ENCODE measurements at places on chromosomes 13 and 19.
A peak's percentile ranks its signal among the peaks of the same experiment; 100 is the strongest.

GRCh38 chr13:46154136-46154801 lies 27.7 kb downstream of the LCP1 start:
- peak; percentile 23 for DNase-seq

GRCh38 chr19:1379961-1380489 lies 3.7 kb upstream of the NDUFS7 start:
- no peak for DNase-seq

DNA sequence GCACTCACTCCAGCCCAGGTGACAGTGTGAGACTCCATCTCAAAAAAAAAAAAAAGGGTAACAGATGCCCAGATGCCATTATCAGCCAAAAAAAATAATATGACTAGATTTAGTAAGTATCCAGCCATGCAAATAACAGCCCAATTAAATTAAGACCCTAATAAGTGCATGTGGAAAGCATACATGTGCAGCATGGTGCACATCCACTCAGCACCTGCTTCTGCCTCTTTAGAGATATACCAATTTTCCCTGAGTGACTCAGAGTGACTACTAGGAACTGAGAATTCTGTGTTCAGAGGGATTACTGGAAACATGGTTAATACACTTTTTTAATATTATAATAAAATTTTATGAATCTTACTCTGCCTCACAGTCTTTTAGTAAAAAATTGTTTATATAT lies 29.8 kb upstream of the ZNF675 start:
- DNase-seq, result no peak

GRCh38 chr19:41194157-41194552 lies 1.1 kb downstream of the CYP2S1 start:
- no peak for DNase-seq

- no peak for DNase-seq
Measured at GRCh38 chr19:39297931-39298634, 1.9 kb downstream of the IFNL1 start.

DNA sequence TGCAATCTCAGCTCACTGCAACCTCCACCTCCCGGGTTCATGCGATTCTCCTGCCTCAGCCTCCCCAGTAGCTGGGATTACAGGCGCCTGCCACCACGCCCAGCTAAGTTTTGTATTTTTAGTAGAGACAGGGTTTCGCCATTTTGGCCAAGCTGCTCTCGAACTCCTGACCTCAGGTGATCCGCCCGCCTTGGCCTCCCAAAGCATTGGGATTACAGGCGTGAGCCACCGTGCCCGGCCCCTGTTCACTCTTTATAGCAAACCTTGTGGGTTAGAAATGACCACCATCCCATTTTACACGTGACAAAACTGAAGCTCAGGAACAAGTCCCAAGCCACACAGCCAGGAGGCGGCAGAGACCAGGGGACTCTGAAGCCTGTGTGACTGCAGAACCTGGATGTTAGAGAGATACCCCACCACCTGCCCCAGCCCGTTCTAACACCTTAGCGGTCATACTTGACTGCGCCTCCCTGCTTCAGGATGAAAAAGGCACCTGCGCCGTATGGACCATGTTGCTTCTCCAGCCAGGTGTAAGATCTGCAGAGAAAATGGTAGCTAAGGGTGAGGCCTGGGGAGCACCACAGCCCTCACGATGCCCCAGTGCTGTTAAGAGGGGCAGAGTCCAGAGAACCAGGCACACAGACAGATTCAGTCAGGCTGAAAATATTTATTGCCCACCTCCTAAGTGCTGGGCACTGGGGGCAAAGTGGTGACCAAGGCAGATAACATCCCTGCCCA lies 3.6 kb downstream of the DMAC2 start:
- no peak for DNase-seq

Measured in fibroblast of the aortic adventitia (primary cell).